GM23338 (cell line): ENCODE measurements at places on chromosomes 5 and 9. TPM values are rescaled to one million over a fixed set of nuclear protein-coding genes. Genes with fewer than 3 reads are reported as not detected.

DNA sequence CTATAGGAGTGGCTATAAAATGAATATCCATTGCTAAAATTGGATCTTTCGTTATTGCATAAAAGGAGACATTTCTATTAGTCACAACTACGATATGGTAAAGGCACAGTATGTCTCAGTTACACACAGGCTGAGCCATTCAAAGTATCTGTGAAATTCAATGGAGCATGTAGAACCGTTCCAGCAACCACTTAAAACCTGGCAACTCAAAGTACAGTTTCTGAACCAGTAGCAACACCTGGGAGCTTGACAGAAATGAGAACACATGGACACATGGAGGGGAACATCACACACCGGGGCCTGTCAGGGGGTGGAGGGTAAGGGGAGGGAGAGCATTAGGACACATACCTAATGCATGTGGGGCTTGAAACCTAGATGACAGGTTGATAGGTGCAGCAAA lies 15.4 kb downstream of the POC5 start:
- no peak for DNase-seq

DNA sequence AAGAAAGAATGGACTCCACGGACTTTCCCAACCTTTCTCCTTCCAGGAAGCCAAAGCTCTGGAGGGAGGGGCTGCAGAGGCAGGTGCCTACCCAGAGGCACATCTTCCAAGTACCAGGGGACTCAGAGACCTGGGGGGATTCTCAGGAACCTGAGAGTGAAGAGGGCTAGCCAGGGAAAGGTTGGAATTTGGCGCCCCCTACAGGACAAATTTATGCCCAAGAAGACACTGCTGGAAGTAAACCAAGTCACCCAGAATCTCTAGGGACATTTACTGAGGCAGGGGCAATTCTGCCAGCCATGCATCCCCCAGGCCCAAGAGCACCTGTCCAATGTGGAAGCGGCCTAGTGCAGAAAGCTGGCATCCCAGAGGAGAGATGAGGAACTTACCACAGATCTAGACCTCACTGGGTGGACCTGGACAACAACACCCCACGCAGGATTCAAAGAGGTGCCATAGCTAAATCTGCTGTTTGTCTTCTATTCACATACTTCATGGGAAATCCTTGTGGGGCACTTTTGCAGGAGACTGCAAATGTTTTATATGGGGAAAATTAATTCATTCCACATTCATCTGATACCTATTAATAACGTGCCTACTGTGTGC lies 25.9 kb upstream of the IDNK start:
- peak; percentile 84 for DNase-seq

DNA sequence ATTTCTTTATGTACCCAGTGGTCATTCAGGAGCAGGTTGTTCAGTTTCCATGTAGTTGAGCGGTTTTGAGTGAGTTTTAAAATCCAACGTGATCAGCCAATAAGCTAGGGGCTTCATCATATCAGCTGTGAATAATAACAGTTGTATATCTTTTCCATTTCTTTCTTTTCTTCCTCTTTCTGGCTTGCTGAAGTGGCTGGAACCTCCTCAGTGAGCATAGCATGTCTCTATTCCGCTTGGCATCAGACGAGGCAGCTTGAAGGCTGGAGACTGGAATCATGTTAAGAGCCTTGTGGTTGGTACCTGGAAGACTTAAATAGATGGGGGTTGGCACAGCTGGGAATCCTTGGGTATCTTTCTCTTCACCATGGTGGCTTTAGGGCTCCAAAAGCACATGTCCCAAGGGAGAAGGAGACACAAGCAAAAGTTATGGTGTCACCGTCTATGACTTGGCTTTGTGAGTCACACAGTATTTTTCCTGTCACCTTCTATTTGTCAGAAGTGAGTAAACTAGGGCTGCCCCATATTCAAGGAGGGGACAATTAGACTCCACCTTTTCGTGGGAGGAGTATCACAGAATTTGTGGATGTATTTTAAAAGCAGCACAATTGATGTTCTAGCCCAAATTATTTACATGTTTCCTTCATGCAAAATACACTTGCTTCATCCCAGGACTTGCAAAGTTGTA lies 38.0 kb upstream of the RETREG1 start:
- DNase-seq, result no peak

GRCh38 chr9:129327552-129328328 lies 149.7 kb upstream of the IER5L start:
- no peak for DNase-seq

- DNase-seq, result no peak
These were observed 11.2 kb upstream of the GLDC start for GRCh38 chr9:6656614-6657300.

DNA sequence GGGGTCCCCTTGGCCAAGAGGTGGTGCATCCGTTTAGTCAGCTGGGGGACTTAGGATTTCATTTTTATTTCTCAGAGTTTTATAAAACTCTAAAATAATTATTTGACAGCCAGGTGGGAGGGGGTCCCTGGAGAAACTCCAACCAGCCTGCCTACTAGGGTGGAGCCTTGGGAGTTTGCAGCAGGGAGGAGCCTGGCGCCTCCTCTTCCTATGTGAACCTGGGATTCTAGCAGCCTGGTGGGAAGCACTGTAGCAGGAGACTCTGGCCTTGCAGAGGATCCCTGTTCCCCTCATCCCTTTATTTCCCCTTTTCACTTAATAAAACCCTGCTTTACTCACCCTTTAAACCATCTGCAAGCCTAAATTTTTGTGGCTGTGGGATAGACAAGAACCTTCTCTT lies 50.8 kb downstream of the FXN start:
- peak; percentile 51 for DNase-seq

DNA sequence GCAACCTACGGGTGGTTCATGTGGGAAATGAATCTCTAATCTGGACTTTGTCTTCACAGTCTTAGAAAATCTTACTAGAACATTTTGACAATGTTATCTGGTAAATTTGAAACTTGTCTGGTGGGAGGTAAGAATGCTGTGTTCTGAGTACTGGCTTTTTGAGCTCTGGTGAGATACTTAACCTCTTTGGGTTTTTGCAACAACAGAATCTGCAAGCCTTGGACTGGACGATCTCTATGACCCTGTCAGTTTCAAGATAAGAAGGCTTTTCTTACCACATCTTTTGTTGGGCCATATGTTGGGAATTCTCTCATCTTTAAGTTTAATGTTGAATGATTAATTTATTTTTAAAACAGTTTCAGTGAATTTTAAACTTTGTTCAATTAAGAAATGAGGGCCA lies 112.9 kb downstream of the GOLPH3 start:
- no peak for DNase-seq

The LRRC19 gene
- total RNA-seq, result not detected in 2 replicates

The UGCG gene
- 44.9 and 48.1 TPM in 2 replicates for total RNA-seq

The LCN1 gene
- not detected in 2 replicates for total RNA-seq
